ENCODE measurements at places on chromosomes 6 and 20.

- no peak for DNase-seq
Observed at GRCh38 chr6:154751011-154751800, 18.0 kb downstream of the SCAF8 start.

DNA sequence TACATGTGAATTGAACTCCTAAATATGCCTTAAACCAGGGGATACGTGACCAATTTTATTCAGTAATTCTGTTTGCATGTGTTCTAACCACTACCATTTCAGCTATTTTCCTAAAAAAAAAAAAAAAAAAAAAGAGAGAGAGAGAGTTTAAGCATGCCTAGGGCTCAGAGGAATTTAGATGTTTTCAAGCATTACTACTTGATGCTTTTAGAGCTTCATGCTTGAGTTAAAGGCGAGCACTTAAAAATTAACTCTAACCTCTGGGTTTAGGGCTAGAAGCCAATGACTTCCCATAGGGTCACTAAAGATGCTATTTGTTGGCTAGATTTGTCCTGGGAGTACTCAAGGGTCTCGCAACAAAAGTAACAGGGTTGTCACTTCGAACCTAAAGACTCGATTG, 217.7 kb downstream of the ATXN1 start:
- DNase-seq = no peak

DNA sequence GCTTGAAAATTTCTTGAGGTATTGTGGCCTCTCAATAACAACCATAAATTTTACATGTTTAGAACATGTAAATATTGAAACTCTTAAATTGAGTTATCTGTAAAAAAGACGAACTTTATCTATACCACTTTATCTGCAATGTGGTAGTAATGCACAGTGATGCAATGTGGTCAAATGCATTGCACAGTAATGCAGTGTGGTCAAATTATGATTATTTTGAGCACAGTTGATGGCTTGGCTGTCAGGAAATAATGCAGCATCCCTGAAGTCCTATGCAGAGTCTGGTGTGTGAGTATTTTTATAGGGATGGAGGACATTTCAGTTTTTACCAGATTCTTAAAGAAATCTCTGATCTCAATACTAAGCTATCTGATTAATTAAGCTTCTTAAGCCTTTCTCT, 5.1 kb downstream of the TTK start:
- DNase-seq = no peak

DNA sequence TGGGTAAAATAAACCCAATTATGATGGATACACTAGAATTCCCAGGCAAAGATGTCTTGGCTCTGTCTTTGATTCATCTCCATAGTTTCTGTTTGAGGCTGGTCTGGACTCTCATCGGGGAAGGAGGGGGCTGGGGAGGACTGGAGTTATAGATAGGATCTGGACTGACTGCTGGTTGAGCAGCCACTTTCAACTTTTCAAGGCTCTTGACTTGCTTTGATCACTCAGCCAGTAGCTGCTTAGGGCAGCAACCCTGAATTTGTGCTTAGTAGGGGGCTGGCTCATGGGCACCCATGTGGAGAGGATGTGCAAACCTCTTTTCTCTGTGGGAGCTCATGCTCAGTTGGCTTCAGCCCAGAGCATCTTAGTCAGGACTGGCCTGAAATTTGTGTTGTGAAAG, 114.0 kb upstream of the NEDD9 start:
- DNase-seq = no peak

DNA sequence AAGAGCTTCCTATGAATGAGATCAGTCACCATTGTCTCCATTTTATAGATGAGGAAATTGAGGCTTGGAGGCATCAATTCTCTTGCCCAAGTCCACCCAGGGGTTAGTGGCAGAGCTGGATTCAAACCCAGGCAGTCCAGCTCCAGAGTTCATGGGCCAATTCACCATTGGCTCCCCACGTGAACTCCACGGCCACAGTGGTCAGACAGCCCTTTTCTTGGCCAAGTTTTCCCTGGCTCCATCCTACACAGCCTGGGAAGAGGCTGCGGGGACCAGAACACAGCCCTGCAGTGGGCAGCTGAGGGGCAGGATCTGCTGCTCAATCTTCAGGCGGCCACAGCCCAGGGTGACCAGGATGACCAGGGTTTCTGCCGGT, 20.5 kb downstream of the TGM2 start:
- no peak for DNase-seq

DNA sequence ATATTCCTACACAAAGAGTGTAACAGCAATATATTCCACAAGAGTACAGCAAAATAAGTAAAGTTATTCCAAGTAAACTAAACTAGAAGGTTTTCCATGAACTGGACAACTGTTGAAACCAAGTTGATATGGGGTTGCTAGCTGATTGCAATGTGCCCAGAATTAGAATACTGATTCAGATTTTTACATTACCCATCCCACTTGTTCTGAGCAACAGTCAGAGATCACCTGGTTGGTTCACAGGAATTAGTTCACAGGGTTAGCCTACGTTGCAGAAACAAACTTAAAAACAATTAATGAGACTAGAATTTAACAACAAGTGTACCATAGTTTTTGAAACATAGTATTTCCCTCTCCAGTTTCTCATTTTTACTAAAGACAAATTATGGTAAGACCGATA, 49.1 kb downstream of the CEP85L start:
- no peak for DNase-seq

GRCh38 chr20:33812152-33812849, 1.2 kb downstream of the CHMP4B start:
- no peak for DNase-seq

DNA sequence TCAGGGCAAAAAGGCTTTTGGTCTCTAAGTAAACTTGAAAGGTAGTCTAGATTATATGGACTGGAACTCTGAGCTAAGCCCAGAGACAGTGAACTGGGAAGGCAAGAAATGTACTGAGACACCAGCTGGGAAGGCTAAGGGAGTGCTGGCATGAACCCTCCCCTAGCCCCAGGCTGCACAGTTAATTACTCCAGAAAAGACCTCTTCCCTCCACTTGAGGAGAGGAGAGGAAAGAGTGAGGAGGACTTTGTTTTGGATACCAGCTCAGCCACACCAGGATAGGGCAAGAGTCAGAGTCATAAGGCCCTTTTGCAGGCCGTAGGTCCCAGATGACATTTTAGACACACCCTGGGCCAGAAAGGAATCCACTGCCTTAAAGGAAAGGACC, 84.1 kb upstream of the GJE1 start:
- no peak for DNase-seq

Measured in stimulated activated naive CD8-positive, alpha-beta T cell treated with anti-CD3 and anti-CD28 coated beads, Interleukin-15, amount 100 ng/mL, for 72 hours (primary cell).